ENCODE measurements at places on chromosomes 1 and 21.
A peak's percentile ranks its signal among the peaks of the same experiment; 100 is the strongest.

GRCh38 chr1:84619383-84620102, 45.3 kb upstream of the CTBS start:
- peak; percentile 43 for DNase-seq

DNA sequence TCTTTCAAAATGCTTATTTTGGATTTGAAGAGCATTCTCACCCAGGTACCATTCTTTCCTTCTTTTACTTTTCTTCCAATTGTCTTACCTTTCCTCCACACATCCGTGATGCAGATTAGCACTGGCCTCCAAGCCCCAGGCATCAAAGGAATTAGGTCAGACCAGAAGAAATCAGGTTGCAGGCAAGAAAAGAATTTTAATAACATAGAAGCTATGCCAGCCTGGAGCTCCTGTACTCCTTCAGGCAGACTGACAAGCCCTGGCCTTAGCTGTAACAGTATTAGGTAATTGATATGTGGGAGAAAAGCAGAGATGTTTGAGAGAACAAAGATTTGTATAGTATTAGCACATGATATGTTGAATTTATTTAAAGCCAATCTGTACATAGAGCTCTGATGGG, 390.4 kb upstream of the ADGRL2 start:
- DNase-seq: no peak

DNA sequence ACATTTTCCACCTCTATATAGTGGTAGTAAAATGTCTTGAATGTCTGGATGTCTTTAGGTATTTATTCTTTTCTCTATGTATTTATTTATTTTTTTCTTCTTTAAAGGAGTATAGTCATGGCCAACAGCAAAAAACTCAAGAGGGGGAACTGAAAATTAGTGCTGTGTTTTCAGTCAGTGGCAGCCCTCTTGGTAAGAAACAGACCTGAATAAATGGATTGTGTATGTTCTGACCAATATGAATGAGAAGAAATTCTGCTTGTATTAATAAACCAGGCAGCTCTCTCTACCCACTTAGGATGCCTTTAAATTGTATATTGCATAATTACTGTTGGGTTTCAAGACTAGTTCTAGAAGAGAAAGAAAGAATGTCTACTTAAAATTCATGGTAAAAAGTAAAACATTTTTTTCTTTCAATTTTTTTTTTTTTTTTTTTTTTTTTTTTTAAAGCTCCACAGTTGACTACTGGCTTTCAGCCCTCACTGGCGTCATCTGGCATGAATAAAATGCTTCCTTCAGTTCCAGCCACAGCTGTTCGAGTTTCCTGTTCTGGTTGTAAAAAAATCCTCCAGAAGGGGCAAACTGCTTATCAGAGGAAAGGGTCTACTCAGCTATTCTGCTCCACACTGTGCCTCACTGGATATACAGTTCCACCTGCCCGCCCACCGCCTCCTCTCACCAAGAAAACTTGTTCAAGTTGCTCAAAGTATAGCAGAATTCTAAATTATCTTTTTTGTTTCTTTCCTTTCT, 101.6 kb downstream of the ZMYM4 start:
- no peak for DNase-seq

- DNase-seq: no peak
Measured at GRCh38 chr1:229871078-229871676, 195.9 kb upstream of the GALNT2 start.

- no peak for DNase-seq
Measured at GRCh38 chr21:15058854-15059263, 5.9 kb downstream of the NRIP1 start.

DNA sequence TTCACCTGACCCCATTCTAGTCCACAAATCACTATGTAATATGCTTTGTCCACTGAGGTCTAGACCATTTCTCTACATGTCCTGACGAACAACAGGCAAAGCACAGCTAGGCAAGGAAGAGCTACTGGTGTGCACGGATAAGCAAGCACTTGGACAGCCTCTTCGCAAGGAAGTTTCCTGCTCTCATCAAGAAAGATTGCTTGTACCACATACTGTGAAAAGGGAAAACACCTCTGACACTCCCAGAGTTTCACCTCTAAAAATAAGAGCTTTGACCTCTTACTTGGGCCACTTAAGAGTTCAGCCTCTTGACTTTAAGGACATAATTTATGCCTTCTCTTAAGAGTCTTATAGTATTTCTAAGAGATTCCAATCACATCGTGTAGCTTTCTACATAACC, 36.0 kb upstream of the LPAR3 start:
- no peak for DNase-seq

GRCh38 chr21:40768056-40768455, 78.9 kb downstream of the DSCAM start:
- no peak for DNase-seq

GRCh38 chr1:1079408-1080121, 5.5 kb upstream of the RNF223 start:
- peak; percentile 41 for DNase-seq

- peak; percentile 94 for DNase-seq
Measured at GRCh38 chr1:228275430-228276173, 67.8 kb downstream of the OBSCN start.

GRCh38 chr1:36133484-36133883, 8.5 kb upstream of the COL8A2 start:
- no peak for DNase-seq

- DNase-seq: no peak
Measured at GRCh38 chr1:245571815-245572294, 417.1 kb downstream of the KIF26B start.

GRCh38 chr1:111789666-111790316, 34.1 kb downstream of the DDX20 start:
- no peak for DNase-seq

- DNase-seq: no peak
Measured at GRCh38 chr1:219476116-219476515, 136.8 kb downstream of the ZC3H11B start.

GRCh38 chr1:107535091-107535490, 394.3 kb downstream of the NTNG1 start:
- DNase-seq: no peak

- DNase-seq: no peak
Measured at GRCh38 chr1:85054664-85055063, 6.4 kb upstream of the MCOLN3 start.

DNA sequence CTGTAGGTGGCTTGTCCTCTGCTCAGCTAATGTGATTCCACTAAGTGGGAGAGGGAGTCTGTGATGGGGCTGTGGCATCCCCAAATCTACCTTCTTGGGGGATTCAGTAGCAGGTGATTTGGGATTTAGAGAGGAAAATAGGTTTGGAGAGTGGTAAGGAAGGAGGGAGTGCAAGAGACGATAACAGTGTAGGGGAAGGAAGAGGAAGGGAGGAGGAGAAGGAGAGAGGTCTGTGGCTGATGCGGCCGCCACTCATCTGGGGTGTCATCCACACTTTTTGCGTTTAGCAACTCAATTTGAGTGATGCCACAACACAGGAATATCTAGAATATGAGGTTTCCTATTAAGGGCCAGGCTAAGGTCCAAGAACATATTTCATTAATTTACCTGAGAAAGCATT, 23.8 kb upstream of the PCP4 start:
- DNase-seq: no peak

- DNase-seq: no peak
Measured at GRCh38 chr1:41440321-41441085, 44.0 kb downstream of the EDN2 start.

- no peak for DNase-seq
Measured at GRCh38 chr1:91129458-91129857, 107.6 kb upstream of the ZNF644 start.

- DNase-seq: no peak
Measured at GRCh38 chr1:178337091-178337706, 159.6 kb downstream of the CLEC20A start.

DNA sequence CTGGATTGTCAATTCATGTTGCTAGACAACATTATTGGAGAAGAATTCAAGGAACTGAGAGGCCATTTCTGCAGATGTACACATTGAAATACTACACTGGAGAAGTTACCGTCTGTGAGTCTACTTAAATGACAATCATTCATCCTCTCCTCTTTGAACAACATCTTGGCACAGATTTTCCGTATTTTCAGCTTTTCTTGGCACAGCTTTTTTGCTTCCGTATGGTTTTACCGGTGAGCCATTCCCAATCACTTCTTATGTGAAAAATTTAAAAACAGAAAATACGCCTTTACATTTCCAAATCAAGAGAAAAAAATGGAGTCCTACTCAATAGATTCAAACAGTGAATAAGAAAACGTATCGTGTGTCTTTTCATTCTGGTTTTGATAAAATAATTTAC, 1493.7 kb downstream of the AMY1C start:
- no peak for DNase-seq

GRCh38 chr1:59477286-59477685, 180.4 kb downstream of the FGGY start:
- DNase-seq: peak; percentile 76

GRCh38 chr1:155651861-155652661, 36.5 kb downstream of the YY1AP1 start:
- DNase-seq: no peak

DNA sequence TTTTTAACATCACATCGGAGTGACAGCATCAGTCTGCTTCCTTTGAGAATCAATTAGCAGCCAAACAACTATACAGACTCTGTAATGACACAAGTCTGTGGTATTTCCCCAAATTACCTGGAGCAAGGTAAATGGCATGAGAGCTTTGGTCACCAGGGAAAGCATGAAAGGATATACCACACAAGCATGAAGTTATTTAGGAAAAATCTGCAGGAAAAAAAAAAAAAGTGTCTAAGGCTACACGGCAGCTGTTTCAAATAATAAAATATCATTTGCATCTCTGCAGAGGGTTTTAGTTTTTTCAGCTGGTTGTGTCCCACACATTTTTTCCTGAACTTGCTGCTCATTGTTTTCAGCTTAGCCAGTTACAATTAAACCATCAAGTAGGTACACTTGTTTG, 234.7 kb downstream of the TTLL7 start:
- DNase-seq: no peak

DNA sequence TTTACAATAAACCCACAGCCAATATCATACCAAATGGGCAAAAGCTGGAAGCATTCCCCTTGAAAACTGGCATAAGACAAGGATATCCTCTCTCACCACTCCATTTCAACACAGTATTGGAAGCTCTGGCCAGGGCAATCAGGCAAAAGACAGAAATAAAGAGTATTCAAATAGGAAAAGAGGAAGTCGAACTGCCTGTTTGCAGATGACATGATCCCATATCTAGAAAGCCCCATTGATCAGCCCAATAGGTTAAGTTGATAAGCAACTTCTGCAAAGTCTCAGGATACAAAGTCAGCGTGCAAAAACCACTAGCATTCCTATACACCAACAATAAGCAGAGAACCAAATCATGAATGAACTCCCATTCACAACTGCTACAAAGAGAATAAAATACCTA, 235.5 kb downstream of the DPYD start:
- no peak for DNase-seq

GRCh38 chr1:205199090-205199930, 12.2 kb downstream of the DSTYK start:
- peak; percentile 79 for DNase-seq

DNA sequence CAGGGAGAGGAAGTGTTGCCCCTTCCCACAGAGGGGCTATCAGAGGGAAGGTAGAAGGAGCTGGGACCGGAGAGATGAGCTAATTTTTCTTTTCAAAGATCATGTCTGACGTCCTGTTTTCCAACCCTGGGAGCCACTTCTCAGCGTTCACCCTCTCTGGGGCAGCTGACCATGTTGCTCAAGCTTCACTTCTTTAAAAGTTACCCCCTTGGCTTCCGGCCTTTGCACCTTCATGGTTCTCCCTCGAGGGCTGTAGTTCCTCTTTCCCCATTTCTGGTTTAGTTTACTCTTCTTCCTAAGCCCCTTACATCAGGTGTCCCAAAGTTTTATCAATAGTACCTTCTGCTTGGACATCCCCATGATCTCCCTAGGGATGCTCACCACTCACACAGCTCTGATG, 23.8 kb upstream of the CSF1 start:
- no peak for DNase-seq

DNA sequence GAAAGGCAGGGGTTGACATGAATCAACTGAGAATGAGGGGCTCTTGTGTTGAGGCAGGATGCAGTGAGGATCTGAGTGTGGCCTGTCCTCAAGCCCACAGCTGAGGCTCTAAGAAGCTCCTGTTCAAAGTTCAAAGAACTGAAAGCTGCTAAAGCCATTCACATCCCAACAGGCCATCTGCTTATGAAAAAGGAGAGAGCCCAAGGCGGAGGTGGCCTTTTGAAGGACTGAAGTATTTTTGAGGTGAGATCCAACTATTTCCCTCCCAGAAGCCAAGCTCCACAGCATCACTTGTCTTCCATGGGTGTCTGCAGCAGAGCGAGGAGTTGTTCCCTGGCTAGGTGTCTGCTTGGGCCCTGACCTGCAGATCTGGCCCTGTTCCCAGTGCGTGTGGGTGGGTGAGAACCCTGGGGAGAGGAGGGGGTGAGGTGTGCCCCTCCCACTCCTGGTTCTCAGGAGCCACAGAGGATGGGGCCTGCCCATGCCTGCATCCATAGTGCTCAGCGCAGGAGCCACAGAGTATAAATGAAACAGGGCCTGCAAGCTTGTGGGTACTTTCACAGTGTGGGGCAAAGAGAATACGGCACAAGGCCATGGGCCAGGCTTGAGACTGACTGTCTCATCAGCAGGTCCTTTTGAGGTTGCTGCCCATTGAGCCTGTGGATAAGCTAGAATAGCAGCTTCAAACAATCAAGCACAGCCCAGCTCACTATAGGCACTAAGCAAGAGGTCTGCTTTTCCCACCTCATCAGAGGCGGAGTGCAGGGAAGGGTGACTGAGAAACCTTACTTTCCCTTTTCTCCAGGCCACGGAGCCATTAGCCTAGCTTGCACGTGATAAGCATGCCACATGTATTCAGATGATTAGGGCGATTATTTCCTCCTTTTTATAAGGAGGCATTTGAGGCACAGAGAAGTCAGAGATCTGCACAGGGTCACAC, 15.7 kb downstream of the REG4 start:
- DNase-seq: no peak

GRCh38 chr1:215583185-215583749, 16.2 kb downstream of the KCTD3 start:
- DNase-seq: no peak

DNA sequence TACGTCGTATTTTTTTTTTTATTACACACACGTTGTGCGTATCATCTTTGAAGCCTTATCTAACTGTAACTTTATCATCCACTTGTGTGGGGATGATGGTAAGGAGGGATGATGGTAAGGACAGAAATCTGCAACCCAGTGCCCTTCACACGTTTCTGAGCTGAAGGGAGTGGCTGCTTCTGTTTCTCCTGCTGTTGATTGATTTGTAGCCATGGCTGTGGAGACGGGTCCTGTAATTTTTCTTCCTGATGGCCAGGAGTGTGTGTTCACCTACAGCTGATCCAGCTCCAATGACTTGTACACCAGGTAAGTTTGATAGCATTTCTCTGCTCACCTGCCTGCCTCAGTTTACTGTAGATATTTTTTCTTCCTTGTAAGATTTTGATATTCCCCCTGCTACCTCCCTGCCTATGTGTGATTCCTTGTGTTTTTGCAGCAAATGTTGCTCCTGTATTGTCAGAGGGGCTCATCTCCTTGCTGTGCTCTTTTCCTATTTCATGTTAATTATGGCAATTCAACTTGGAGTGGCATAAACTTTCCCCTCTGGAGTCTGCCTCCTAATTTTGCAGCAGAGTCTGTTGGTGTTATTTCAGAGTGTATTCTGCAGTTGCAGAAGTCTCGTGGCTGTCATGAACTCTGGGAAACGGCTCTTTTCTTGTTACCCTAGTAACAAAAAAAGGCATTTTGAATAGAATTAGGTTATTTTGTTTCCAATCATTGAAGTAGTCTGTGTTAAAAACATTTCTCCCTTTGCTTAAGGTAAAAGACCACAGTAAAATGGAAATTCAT, 64.1 kb downstream of the SH3BGR start:
- DNase-seq: no peak

- no peak for DNase-seq
Measured at GRCh38 chr1:223825767-223826748, 19.7 kb downstream of the TP53BP2 start.

Measured in activated CD4-positive, alpha-beta T cell treated with anti-CD3 and anti-CD28 coated beads, Interleukin-2, Interleukin-6, amounts not matched to agents 100 ng/mL and 50 ng/mL, durations not matched to agents 16 hours and 8 hours (primary cell).